ENCODE measurements at places on chromosomes 4 and X. TPM values are rescaled to one million over a fixed set of nuclear protein-coding genes. Genes with fewer than 3 reads are reported as not detected.

Gene ASB5
- total RNA-seq: 3.8 TPM

Gene F8A3
- 0.19 TPM for total RNA-seq

- no peak for DNase-seq
Measured at GRCh38 chr4:146883070-146883469, 62.6 kb downstream of the TTC29 start.

DNA sequence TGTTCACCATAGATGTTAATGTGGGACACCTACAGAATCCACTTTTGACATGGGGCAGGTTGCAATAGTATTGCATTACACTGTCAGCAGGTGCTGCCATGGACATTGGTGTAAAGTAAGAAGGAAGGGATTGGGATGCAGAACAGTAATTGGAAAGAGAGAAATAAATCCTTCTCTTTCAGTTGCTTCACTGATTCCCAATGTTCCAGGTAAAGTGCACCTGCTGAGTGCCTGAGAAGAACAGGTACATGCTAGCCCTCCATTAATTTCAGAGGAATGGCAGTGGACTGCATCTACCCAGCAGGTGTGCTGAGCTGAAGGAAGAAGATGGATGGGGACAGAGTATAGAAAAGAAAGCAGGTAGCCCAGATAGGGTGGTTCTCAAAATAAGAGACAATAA lies 248.5 kb downstream of the TENM3 start:
- DNase-seq: no peak

GRCh38 chrX:84469226-84469625 lies 33.0 kb downstream of the HDX start:
- no peak for DNase-seq

GRCh38 chrX:113274791-113275190 lies 434.2 kb upstream of the AMOT start:
- no peak for DNase-seq

- no peak for DNase-seq
Measured at GRCh38 chr4:161336621-161337020, 827.2 kb downstream of the FSTL5 start.

DNA sequence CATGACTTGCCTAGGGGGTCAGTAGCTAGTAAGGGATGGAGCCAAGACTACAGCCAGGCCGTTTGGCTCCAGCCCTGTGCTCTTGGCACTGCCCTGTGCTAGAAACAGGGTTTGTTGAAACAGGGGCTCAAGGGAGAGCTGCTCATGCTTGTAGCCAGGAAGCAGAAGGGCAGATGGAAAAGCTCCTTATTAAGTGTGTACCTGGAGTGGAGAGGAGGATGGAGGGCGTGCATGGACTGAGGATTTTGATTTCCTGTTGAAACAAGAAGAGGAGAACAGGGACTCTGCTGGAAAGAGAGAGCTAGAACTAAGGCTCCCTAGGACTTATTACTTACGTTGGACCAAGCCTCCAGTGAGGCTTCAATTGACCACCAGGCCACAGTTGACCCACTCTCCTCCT lies 363.0 kb downstream of the MID1IP1 start:
- DNase-seq: no peak

GRCh38 chr4:70994069-70994366 lies 569 bp downstream of the DCK start:
- DNase-seq: no peak
